Activated T-helper 17 cell treated with anti-CD3 and anti-CD28 coated beads, Interleukin-2, amount 50 U/mL, for 72 hours (primary cell): ENCODE measurements at places on chromosomes 13 and 19. TPM values are rescaled to one million over a fixed set of nuclear protein-coding genes. Genes with fewer than 3 reads are reported as not detected.

- ATAC-seq, result no peak
These were observed 172.2 kb downstream of the OLFM4 start for GRCh38 chr13:53200498-53201453.

XPO4 gene
- total RNA-seq, result 35.8 TPM

IL27RA gene
- total RNA-seq, result 52.1 TPM

DNA sequence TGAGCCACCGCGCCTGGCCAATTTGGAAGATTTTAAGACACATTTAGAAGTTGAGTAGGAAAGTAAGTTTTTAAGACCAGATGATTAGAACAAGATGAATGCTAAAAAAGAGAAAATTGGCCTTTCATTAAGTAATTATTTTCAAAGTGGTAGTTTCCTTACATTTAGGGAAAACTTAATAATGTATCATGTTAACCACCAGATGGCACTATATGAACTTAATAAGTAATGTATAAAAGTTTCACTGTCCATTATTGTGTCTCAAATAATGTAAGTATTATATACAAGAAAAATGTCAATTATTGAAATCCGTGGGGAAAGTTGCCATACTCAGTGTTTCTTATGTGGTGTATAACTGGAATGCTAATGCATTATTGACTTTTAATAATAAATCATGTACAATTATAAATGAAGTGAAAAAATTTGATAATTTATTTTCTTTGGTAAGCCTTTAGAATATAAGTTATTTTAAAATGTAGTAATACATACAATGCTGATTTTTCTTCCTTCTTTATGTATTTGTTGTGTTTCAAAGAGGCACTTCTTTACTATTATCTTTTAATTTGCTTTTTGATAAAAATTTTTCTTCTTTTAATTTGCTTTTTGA lies 29.2 kb downstream of the COG6 start:
- no peak for ATAC-seq

SMARCA4 gene
- total RNA-seq, result 119 TPM
